ENCODE measurements at places on chromosomes 7 and 10.

- DNase-seq = no peak
Measured at GRCh38 chr7:75725306-75725705, 13.4 kb downstream of the HIP1 start.

GRCh38 chr7:74338366-74339108 lies 49.3 kb downstream of the CLIP2 start:
- no peak for DNase-seq

GRCh38 chr10:12854988-12855387 lies 146.5 kb downstream of the CCDC3 start:
- no peak for DNase-seq

GRCh38 chr10:68096913-68097516 lies 12.3 kb upstream of the MYPN start:
- DNase-seq = no peak

DNA sequence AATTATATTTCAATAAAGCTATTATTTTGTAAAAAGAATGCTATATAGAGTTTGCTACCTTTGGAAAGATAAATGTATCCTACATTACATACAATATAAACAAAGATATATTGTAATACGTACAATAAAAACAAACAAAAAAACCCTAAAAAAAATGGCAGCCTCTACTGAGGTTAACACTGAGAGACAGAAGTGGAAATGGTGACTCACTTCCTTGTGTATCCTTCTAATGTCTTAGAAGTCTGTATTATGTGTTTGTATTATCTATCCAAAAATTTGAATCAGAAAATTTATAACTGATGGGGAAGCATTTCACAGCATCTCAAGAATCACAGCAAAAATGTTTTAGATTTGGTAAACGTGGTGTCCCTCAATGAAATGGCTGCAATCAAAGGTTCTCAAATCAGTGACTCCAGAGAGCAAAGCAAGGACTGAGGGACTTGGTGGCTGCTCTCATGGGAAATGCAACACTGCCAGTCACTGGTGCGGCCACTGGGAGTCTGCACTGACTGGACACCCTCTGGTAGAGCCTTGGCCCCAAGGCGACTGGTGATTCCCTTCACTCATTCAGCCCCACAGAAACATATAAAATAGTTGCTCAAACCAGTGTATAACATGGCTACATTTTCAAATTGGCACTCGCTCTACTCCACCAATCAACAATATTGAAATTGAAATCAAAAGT lies 53.8 kb downstream of the PANK1 start:
- no peak for DNase-seq

DNA sequence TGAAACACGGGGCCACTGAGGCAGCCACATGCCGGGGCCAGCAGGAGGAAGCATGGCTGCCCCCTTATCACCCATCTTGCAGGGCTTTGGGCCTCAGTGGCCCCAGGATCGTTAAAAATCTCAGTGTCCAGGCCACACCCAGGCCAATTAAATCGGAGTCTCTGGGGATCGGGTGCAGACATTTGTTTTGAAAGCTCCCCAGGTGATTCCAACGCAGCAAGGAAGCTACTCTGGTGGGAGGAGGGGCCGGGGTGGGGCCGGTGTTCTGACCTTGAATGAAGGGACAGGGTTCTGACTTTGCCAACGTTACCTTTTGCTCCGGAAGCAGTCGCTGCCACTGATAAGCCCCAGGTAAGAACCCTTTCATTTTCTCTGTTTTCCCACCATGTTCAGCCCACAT lies 412.3 kb upstream of the FOXK1 start:
- no peak for DNase-seq

DNA sequence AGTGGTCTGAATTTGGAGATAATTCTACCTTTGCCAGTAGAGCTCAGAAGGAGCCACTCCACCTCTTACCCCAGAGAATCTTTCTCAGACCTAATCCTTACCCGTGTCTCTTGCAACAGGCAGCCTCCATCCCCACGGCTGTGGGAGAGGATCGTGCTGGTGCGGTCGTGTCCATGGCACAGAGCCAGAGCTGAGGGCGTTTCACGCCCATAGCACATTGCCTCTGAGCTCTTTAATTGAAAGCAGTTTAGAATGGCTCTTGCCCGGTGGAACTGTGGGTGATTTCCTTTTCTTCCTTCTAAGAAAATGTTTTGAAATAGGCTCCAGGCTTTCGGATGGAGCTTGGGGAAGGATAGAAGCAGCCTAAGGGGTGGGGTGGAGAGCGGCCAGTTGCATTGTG lies 41.5 kb downstream of the PRF1 start:
- no peak for DNase-seq

- no peak for DNase-seq
Measured at GRCh38 chr7:101747879-101748345, 69.5 kb upstream of the CUX1 start.

GRCh38 chr7:774161-775109 lies 47.4 kb upstream of the PRKAR1B start:
- no peak for DNase-seq

GRCh38 chr10:133390597-133391248 lies 3.2 kb upstream of the MTG1 start:
- DNase-seq = no peak

DNA sequence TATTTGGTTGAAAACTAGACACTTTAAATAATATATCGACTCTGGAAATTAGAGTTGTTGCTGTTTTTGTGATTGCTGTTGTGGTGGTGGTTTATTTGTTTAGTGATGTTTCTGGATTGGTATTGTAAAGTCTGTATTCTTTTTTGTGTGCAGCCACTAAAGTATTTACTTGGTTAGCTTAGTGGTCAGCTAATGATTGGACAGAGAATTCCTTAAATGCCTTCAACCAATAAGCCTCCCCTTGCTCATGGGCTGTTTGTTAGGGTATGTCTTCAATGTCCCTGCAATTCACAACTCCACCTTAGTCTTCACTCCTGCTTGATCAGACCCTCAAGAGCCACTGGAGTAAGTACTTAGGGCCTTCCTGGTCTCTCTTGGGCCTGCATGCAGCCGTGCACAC lies 71.0 kb downstream of the PAXIP1 start:
- DNase-seq = no peak

DNA sequence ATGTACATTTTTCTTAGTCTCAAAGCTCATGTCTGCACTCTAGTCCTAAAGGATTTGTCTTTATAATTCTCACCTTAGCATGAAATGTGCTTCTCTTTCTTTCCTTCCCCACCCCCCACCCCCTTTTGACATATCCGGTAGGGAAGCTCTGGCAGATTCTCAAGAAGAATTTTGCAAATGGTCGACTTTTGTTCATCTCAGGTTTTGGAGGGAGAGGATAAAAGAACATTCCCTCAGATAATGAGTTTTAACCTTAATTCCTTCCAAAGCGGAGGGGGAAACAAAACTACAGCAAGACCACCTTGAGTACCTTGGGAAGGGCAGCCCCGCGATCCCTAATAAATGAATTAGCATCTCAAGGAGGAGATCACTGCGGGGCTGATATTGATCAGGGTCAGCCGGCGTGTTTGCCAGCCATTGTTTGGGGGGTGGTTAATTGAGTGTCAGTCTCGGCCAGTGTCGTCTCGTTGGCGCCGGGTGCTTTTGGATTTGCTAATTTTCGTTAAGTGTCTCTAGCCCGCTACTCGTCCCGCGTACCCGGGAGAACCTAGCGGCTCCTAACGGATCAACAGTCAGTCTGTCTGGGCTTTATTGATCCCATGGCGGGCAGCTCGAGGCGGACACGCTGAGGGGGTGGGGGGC lies 874 bp upstream of the BAMBI start:
- peak; percentile 70 for DNase-seq

GRCh38 chr10:20839141-20839540 lies 58.0 kb downstream of the NEBL start:
- no peak for DNase-seq

DNA sequence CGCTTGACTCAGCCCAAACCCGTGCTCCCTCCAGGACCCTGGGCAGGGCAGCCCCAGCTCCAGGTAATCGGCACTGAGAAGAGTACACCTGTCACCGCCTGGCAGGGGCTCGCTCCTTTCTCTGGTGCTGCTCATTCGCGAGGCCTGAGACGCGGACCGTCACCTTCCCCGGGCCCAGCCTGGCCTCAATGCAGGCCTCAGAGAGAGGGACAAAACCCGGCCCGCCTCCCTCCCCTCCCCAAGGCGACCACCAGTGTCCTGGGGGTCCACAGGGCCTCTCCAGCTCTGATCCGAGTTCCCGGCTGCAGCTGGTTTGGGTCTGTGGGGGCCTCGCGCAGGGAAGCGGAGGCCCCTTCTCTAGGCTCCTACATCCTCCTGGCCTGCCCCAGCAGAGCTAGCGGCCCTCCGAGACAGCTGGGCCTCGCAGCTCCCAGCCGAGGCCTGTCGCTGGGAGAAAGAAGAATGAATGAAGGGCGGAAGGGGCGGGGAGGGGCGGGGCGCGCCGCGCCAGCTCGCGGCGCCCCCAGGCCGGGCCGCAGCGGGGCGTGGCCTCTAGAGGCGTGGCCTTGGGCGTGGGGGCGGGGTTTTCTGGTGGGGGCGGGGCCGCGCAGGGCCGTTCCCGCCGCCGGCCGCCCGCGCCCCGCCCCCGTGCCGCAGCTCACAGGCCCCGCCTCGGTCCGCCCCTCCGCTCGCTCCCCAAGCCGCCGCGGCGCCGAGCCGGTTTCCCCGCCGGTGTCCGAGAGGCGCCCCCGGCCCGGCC lies at the start of gene LIMK1:
Gene LIMK1, plus strand, starts transcription at position 688 of the 760 bp plus-strand sequence. CDS start 187 bp downstream, outside the sequence.
- peak; percentile 87 for DNase-seq
